ENCODE measurements at places on chromosomes 1 and 21.

GRCh38 chr21:15967661-15968060 lies 237.9 kb downstream of the USP25 start:
- DNase-seq: no peak

DNA sequence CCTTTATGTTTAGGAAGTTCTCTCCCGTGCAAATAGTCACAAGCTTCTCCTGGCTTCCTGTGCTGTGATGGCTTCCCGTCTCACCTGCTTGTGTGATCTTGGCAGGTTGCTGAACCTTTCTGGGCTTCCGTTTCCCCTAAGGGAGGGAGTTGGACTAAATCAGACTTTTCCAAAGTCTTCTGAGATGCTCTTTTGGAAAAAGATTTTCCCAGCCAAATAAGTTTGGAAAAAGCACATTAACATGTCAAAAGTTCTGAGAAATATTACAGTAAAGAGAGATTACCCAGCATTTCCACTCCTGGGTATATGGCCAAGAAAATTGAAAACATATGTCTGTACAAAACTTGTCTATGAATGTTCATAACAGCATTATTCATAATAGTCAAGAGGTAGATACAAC lies 36.0 kb upstream of the TENT5C start:
- DNase-seq: no peak

GRCh38 chr1:95627244-95627643 lies 393.2 kb downstream of the RWDD3 start:
- no peak for DNase-seq

GRCh38 chr1:38686167-38686926 lies 173.2 kb downstream of the RRAGC start:
- DNase-seq: no peak

DNA sequence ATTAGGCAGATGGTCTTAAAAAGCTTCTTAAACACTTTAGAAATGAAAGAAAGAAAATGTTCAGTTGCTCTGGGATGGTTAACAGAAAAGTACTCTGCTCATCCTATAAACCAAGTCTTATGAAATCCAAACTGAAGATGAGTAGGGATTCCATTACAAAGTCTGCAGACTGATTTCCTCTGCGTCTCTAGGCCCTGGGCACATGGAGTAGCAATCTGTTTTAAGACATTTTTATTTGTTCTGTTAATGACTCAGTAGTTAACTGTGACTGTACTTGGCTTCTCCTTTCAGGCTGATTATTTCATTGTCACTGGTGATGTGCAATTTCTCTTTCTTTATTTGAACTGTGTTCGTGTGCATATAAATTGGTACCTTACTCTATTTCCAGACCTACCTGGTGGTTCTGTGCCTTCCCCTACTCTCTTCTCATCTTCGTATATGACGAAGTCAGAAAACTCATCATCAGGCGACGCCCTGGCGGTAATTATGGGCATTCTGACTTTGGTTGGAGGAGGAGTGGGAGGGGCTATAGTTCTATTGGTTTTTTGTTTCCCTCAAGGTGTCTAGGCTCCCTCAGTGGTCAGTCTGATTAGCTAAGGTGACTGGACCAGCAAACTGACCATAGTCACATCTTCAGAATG lies 30.6 kb downstream of the ATP1A1 start:
- no peak for DNase-seq

DNA sequence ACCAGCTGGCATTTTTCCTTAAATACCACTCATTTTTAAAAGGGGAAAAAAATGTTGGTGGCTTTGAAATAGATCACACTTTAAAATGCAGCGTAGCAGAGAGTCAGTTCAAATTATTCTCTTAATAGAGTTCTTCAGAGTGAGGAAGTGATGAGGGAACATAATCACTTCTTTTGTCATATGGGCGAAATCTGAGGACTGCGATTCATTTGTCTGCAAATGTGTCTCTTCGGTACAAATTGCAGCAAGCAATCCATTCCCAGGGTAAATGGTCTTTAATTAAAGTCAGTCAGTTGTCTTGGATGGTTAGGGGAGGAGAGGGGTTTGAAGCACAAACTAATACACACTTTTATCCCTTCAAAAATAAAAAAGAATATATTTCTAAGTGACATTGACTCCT lies 86.0 kb upstream of the SELENON start:
- no peak for DNase-seq
